ENCODE measurements at places on chromosomes 11 and 22. TPM values are rescaled to one million over a fixed set of nuclear protein-coding genes. Genes with fewer than 3 reads are reported as not detected.

SMIM35 gene
- polyA plus RNA-seq, result 0.09 TPM

RAG2 gene
- polyA plus RNA-seq, result 0.48 TPM

ZNF280B gene
- 4.7 TPM for polyA plus RNA-seq

C2CD2L gene
- 11.0 TPM for polyA plus RNA-seq

GNAZ gene
- 6.7 TPM for polyA plus RNA-seq

FLRT1 gene
- polyA plus RNA-seq, result 2.2 TPM

DCDC1 gene
- 5.7 TPM for polyA plus RNA-seq

ZNRF3 gene
- polyA plus RNA-seq, result 29.6 TPM

P2RX6 gene
- 2.7 TPM for polyA plus RNA-seq

E2F8 gene
- 8.0 TPM for polyA plus RNA-seq

HPS5 gene
- polyA plus RNA-seq, result 22.8 TPM

OR5AS1 gene
- 0.06 TPM for polyA plus RNA-seq

PIK3IP1 gene
- polyA plus RNA-seq, result 10.0 TPM

KCNK4 gene
- polyA plus RNA-seq, result not detected

PANX2 gene
- polyA plus RNA-seq, result 2.2 TPM

INPP5J gene
- 4.1 TPM for polyA plus RNA-seq

MAPK12 gene
- polyA plus RNA-seq, result 18.9 TPM

SLC22A9 gene
- not detected for polyA plus RNA-seq

LARGE2 gene
- 16.1 TPM for polyA plus RNA-seq

NRGN gene
- polyA plus RNA-seq, result 18.8 TPM

CDCA5 gene
- 20.1 TPM for polyA plus RNA-seq

OR52H1 gene
- polyA plus RNA-seq, result not detected

SCUBE2 gene
- 5.3 TPM for polyA plus RNA-seq

NCF4 gene
- 2.4 TPM for polyA plus RNA-seq

GTPBP1 gene
- polyA plus RNA-seq, result 38.5 TPM

XNDC1N gene
- polyA plus RNA-seq, result 10.8 TPM

PHOX2A gene
- polyA plus RNA-seq, result 0.22 TPM

PACSIN3 gene
- polyA plus RNA-seq, result 43.6 TPM

CCDC157 gene
- 10.1 TPM for polyA plus RNA-seq

MADD gene
- polyA plus RNA-seq, result 47.2 TPM

IGSF22 gene
- polyA plus RNA-seq, result 2.3 TPM

ZNF215 gene
- polyA plus RNA-seq, result 2.5 TPM

DGAT2 gene
- 3.9 TPM for polyA plus RNA-seq

GDPD4 gene
- polyA plus RNA-seq, result 0.17 TPM

CHRM1 gene
- polyA plus RNA-seq, result 0.11 TPM

FGF4 gene
- not detected for polyA plus RNA-seq

CCDC87 gene
- 0.26 TPM for polyA plus RNA-seq

ADM2 gene
- polyA plus RNA-seq, result 3.8 TPM

PATE4 gene
- 0.10 TPM for polyA plus RNA-seq

GSTT2B gene
- polyA plus RNA-seq, result 16.1 TPM

OR51B4 gene
- polyA plus RNA-seq, result not detected

OR51I1 gene
- not detected for polyA plus RNA-seq

TMEM132A gene
- 83.4 TPM for polyA plus RNA-seq

PKDREJ gene
- 0.53 TPM for polyA plus RNA-seq

SSTR3 gene
- polyA plus RNA-seq, result 1.2 TPM

GLYATL1 gene
- polyA plus RNA-seq, result 149 TPM

ZNF70 gene
- polyA plus RNA-seq, result 5.9 TPM

RNF26 gene
- 29.3 TPM for polyA plus RNA-seq

MMP1 gene
- 0.48 TPM for polyA plus RNA-seq

ANO9 gene
- polyA plus RNA-seq, result 10.3 TPM

TTLL1 gene
- polyA plus RNA-seq, result 19.3 TPM

UBQLN3 gene
- not detected for polyA plus RNA-seq

BARX2 gene
- polyA plus RNA-seq, result 0.62 TPM

SEZ6L gene
- polyA plus RNA-seq, result 0.15 TPM

FOLR2 gene
- polyA plus RNA-seq, result 15.2 TPM

XRCC6 gene
- polyA plus RNA-seq, result 389 TPM

TFIP11 gene
- 40.8 TPM for polyA plus RNA-seq

CNIH2 gene
- 3.7 TPM for polyA plus RNA-seq

Measured in renal cortex interstitium (tissue), 15 donors.